Ovary (tissue), 10 donors: ENCODE measurements at places on chromosomes 2 and 18.

- peak; percentile 43 for DNase-seq
These were observed 276.9 kb upstream of the CHAC2 start for GRCh38 chr2:53490659-53491058.

GRCh38 chr2:74383254-74383653, 3.1 kb upstream of the DCTN1 start:
- DNase-seq = no peak

- DNase-seq = no peak
These were observed 156.2 kb downstream of the HRH4 start for GRCh38 chr18:24616653-24617052.

- peak; percentile 91 for DNase-seq
These were observed 33.3 kb upstream of the KLF11 start for GRCh38 chr2:10009811-10010781.

DNA sequence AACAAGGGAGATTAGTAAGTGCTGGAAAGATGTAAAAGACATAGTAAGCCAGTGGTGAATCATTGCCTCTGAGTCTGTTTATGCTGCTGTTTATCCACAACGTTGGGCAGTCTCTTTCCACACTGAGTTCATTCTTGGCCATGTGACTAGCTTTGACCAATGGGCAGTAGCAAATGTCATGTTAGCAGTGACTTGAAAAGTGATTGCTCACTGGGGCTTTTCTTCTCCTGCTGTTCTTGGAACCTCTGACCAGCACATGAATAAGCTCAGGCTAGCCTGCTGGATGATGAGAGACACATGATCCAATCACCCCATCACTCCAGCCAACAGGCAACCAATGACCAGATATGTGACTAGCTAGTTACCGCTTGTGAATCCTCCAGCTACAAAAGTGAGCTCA, 360.4 kb downstream of the SLC4A3 start:
- no peak for DNase-seq

DNA sequence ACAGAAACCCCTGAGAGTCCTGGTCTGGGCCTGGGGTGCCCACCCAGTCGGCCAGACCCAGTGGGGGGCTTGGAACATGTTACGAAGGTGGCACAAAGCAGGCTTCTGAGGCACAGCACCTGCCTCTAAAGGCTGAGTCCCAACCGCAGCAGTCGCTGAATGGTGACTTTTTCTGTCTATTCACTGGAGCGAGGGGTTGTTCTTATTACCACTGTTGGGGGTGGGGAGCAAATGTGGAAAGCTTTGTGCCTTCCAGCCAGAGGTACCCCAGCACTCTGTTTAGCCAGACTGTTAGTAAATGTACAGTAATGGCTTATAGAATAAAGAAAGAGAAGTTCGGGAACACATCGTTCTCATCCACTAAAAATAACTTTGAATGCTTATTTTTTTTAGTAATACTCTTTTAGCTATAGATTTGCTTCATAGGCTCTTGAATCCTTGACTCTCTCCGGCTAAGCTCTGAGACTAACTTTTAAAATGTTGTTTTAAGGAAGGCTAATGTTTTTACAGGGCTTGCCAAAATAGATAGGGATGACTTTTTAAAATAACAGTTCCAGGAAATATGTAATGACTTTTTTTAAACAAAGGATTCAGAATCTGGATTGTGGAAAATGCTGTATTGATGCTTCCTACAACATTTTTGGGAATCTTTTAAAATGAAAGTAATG, 23.4 kb upstream of the PTPN2 start:
- DNase-seq = no peak

GRCh38 chr2:127597046-127597983, 48.6 kb upstream of the GPR17 start:
- DNase-seq = no peak

DNA sequence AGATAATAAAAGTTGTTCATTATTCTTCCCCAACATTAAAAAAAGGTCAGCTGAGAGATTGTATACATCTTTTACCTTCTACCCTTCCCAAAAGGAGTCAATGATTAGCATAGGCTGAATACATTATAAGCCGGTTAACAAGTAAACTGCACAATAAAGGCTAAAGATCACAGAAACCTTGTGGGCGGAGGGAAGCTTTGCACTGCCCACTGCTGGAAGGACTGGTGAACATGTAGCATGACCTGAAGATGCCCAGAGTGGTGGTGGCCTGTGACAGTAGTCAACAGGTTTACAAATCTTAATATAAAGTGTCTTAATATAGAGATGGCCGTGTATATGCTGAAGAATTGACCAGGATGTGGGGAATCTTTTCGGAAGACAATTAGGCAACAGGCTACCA, 35.6 kb downstream of the ARL5A start:
- no peak for DNase-seq
